ENCODE measurements at places on chromosomes 7 and 10. TPM values are rescaled to one million over a fixed set of nuclear protein-coding genes. Genes with fewer than 3 reads are reported as not detected.

GRCh38 chr7:152984421-152984820 is 224.9 kb downstream of the ACTR3B start:
- no peak for DNase-seq

Gene ELN
- total RNA-seq: not detected

Gene TFR2
- 8.8 TPM for total RNA-seq

Gene PARD3
- 0.18 TPM for total RNA-seq

Measured in activated CD4-positive, alpha-beta memory T cell treated with anti-CD3 and anti-CD28 coated beads, Interleukin-2, amount 10 ng/mL, durations not matched to agents 7 days and 5 days (primary cell).